ENCODE measurements at places on chromosomes 5 and 9.
A peak's percentile ranks its signal among the peaks of the same experiment; 100 is the strongest.

GRCh38 chr9:112623198-112623597 lies 94.7 kb downstream of the INIP start:
- DNase-seq, result no peak

DNA sequence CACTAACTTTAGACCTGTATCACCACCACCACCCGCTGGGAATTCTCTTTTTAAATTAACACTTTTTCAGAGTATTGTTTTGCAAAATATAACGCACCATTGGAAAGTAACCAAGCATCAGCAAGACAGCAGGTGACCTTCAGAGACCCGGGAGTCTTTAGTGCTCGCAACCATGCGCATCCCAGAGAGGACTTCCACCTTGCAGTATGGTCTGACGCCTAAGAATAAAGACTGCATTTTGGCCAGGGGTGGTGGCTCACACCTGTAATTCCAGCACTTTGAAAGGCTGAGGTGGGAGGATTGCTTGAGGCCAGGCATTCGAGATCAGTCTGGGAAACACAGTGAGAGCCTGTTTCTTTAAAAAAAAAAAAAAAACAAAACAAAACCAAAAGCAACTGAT lies 113.8 kb downstream of the MED27 start:
- no peak for DNase-seq

GRCh38 chr5:67249590-67249895 lies 52.9 kb upstream of the CD180 start:
- no peak for DNase-seq

GRCh38 chr9:19624519-19624918 lies 164.3 kb downstream of the SLC24A2 start:
- no peak for DNase-seq

DNA sequence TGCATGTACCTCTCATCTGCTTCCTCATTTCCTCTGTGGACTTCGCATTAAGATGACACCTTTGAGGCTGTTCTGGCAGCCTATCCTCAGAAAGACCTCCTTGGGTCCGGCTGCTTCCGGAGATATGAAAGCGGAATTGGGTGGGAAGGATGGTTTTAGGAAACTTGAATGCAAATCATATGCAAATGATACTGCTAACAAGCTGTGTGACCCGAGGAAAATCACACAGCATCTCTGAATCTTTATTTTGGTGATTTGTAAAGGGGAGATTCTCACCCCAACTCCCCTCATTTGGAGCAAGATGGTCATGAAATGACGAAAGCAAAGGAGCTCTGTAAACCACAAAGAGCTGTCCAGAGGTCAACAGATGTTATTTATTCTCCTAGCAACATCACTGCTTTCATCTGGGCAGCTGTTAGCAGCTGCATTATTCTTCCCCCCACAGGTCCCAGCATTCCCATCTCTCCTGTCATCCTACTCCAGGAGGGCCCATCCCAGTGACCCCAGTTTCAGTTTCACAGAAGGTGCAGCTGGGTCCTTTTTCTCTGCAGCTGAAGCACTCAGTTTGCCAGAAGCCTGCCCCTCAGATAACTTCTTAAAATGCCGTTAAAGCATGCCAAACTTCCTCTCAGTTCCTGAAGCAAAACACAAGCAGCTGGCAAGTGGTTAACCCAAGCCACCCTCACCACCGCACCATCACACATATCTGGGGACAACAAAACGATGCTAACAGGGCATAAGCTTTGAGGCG lies 269.5 kb downstream of the SEC61B start:
- no peak for DNase-seq

- DNase-seq, result no peak
Measured at GRCh38 chr9:70429899-70430298, 15.4 kb upstream of the KLF9 start.

DNA sequence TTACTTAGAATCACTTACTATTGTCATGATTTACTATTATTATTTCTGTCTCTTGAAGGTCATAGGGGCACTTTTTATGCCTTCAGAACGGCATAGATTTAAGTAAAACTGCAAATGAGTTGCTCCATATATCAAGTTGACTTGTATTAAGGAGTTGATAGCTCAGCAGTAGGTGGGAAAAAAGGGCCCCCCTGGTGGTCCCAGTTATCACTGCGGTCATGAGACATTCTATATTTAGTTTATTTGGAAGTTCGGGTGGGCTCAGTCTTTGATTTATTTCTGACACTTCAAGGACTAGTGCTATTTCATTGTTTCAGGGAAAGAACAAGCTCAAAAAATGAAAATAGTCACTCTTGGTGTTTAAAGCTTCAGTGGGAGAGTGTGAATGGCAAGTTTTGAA lies 159.3 kb downstream of the SLC24A2 start:
- DNase-seq, result no peak

- DNase-seq, result no peak
Measured at GRCh38 chr9:5652821-5653220, 23.9 kb downstream of the RIC1 start.

DNA sequence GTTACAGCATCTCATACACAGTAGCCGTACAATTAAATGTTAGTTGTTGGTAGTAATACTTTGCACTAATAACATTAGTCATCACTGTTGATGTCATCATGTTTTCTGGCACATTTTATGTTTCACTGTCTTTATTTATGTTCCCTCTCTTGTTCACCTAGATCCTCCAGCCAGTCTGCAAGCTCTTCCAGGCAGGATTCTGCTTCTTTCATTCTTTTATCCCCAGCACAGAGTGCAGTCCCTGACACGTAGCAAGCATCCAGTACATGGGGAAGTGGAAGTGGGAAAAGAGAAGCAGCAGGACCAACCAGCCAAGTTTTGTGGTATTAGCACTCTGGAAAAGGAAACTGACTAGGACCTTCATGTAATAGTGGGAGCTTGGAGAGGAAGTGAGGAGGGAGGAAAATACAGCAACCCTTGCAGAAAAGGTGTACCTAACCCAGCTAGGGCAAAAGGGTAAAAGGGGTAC lies 89.7 kb upstream of the SLC44A1 start:
- DNase-seq, result no peak

DNA sequence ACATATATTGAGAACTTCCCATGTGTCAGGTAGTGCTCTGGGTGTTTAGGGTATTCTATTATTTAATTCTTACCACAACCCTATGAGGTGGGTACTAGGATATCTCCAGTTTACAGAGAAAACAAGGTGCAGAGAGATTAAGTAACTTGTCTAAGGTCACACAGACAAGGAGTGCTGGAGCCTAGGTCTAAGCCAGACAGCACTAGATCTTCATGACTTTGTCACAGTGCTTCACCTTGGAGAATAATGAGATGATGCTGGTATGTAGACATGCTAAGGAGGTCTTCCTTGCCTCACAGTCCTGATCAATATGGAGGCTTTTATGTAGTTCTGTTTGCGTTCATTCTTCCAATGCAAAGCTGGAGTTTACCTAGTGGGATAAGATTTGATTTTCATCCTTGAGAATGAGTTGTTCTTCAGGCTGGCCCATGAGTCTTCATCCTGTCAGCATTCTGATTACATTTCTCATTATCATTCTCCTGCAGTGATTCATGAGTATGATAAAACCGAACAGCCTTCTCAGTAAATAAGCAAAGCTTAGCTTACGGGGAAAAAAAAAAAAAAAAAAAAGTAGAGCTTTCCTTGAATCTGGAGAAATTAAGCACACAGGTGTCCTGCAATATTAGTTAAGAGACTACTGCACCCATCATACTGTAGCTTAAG lies 176.3 kb downstream of the C9orf152 start:
- no peak for DNase-seq

GRCh38 chr9:86946201-86947145 lies 833 bp downstream of the GAS1 start:
- peak; percentile 42 for DNase-seq

DNA sequence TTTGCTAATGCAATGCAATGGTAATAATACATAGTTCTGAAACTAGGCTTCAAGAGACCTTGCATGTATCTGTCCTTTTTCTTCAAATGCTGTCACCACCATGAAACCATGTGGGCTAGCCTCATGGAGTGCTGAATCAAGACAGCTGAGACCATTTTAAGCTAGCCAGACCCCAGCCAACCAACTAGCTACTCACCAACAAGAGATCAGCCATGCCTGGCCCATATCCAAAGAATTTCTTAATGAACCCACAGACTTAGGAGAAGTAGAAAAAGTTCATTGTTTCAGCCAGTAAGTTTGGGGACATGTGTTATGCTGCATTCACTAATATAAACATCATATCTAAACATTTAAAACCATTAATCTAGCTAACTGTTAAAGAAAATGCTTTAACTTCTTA lies 139.8 kb upstream of the EDIL3 start:
- DNase-seq, result no peak

- DNase-seq, result no peak
Measured at GRCh38 chr5:120139039-120139438, 325.1 kb upstream of the PRR16 start.

DNA sequence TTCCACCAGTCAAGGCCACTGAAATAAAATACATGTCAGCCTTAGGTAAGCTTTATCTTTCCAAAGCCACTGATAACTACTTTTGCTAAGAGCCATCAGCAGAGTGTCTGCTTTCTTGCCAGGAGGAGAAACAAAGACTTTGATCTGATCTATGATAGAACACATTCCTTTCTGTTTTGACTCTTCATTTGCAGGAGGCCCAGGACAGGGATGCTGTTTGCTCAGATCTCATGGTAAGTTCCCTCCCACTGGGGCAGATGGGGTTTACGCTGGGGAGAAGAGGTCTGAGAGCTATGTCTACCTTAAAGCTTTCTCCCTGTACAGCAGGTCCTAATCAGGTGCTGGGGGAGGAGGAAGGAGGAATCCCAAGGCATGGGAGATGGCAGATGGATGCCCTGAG lies 497.6 kb downstream of the NTRK2 start:
- no peak for DNase-seq

GRCh38 chr9:69740872-69741505 lies 18.8 kb downstream of the PTAR1 start:
- DNase-seq, result no peak

DNA sequence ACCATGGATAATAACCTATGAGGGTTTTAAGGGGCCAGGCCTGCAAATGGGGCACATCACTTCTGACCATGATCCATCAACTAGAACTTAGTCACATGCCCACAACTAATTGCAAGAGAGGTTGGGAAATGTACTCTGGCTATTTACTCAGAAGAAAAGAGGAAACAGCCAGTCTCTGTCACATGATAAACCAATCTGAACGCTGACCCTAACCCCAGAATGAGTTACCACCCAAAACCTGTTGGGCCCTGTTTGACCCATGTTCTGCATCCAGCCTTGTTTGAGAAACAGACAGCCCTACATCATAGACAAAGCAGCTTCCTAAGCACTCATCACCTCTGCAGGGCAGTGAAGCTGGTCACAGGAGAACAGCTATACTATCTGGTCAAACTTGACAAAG lies 5.8 kb downstream of the MACROH2A1 start:
- DNase-seq, result no peak

DNA sequence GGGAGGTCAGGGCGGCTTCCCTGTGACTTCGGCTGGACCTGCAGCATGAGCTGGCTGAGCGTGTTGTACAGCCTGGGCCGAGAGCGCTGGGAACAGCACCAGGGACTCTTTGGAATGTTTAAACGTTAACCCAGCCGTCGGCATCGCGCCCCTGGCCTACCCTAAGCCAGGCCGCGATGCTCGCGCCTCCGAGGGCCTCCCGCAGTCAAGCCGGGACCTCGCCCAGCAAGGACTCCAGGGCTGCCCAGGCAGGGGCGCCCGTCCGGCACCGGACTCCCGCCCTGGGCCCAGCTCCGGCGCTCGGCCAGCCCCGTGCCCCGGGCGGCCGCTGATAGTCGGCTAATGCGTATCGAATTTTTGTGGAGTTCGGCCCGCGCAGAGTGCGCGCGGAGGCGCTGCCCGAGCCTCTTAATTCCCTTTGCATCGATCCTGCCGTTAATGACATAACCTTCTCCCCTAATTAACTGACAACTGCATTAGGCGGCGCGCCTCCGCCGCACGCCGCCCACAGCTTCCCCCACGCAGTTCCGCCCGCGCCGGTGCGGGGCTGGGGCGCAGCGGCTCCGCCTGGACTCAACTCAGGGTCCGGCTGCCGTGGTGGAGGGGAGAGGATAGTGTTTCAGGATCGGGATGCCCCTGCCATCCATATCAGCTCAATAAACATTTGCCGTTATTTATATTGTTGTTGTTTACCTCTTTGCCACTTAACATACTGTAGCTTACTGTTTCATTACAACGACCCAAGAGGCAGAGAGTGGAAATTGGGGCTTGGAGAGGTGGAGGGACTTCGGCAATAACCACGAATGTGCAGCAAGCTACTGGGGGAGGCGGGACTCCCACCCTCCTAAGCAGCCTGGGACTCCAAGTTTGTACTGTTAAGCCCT lies 28.8 kb upstream of the CDC23 start:
- peak; percentile 1 for DNase-seq

DNA sequence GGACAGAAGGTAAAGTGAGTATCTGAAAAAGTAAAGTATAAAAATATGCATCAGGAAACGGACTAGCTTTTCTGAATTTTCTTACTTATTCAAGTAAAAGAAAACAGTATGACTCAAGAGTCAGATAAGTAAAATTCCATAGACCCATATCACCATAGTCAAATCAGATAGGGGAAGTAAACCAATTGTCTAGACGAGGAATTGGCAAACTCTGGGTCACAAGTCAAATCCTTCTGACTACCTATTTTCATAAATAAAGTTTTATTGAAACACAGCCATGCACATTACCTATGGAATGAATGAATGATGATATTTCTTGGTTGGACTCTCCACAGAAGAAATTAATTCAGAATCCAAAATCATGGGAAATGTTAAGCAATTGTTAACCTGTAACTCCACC lies 59.1 kb upstream of the TMC1 start:
- DNase-seq, result no peak

DNA sequence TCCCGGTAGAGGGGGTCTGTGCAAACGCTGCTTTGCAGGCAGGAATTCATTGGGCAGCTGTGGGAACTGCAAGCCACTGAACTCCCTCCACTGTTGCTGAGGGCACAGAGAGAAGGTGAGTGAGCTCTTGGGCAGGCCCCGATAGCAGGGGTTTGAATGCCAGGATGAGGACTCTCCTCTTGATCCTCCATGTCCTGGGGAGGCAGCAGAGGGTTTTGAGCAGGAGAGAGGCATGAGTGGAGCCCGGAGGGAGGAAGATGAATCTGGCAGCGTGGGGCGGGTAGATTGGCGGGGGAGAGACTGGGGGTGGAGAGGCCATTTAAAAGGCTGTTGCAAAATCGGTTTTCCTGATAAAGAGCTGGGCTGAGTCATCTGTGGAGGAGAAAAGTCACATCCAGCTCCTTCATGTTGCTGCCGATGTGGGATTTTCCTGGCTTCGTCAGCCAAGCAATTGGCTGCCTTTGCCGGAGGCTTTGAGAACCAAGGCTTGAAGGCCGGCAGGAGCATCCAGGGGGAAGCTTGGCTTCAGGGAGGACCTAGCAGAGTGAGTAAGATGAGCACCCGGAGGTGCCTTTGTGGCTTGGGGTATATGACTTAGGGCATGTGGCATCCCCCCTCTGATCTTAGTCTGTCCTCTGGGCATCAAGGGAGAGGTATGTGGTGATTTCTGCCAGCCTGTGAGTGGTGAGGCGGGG lies at the start of gene SYNPO:
TSS of gene SYNPO (plus strand) at position 350 of the 695 bp plus-strand sequence. CDS start 7,616 bp downstream, outside the sequence.
- no peak for DNase-seq
